KBM-7 (cell line): ENCODE measurements at places on chromosomes 2 and 18.

- DNase-seq = no peak
These were observed 36.5 kb upstream of the ASNSD1 start for GRCh38 chr2:189624648-189625355.

GRCh38 chr2:230778350-230779063 is 65.9 kb downstream of the CAB39 start:
- DNase-seq = no peak

GRCh38 chr18:22667156-22667555 is 249.4 kb upstream of the CTAGE1 start:
- DNase-seq = no peak

- DNase-seq = no peak
These were observed 1218.8 kb upstream of the LRRTM1 start for GRCh38 chr2:81523344-81523743.

GRCh38 chr2:11254100-11254536 is 90.3 kb downstream of the ROCK2 start:
- no peak for DNase-seq
